ENCODE measurements at places on chromosomes 1 and 21.

- no peak for DNase-seq
These were observed 33.6 kb downstream of the CHML start for GRCh38 chr1:241606544-241606943.

DNA sequence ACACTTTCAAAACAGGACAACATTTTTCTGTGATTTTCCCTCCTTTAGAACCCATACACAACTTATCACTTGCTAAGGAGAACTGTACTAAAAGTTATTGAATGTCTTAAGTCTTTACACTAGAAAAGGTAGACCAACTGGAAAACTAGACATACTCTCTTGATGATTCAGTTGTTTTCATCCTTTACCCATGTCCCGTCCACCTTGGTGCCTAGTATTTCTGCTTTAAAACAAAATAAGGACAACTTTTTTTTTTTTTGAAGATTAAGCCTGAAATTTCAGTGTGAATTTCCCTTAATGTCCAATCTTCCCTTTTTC, 4.5 kb downstream of the CDKN2C start:
- no peak for DNase-seq

DNA sequence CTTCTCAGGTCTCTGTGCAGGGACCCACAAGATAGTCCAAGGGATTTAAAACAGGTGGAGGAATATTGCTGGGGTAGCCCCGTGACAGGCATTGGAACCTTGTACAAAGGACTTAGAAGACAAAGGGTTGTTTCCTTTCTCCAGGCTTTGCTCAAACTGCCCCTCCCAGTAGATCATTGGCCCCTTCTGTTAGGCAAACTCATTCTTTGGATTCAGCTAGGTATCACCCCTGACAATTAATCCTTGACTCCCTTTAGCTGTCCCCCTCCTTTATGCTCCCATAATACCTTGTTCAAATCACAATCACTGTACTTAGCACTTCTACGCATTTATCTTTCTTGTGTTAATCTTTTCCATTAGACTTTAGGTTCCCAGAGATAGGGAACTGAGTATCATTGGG, 360.5 kb downstream of the KCNH1 start:
- no peak for DNase-seq

DNA sequence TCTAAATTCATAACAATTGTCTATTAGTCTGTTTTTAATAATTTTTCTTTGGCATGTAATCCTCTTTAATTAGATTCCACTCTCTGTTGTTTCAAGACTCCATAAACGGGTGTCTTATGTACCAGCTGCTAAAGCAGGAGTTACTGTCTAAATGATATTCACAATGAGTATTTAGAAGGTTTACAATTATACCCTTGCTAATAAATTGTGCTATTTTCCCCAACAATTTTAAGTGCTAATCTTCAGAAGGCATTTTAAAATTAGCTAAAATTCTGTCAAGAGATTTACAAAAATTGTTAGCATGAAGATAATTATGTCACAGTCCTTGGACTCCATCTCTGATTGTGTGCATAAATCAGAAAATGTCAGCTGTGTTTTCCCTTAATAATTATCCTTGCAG, 83.7 kb downstream of the DPYD start:
- no peak for DNase-seq

DNA sequence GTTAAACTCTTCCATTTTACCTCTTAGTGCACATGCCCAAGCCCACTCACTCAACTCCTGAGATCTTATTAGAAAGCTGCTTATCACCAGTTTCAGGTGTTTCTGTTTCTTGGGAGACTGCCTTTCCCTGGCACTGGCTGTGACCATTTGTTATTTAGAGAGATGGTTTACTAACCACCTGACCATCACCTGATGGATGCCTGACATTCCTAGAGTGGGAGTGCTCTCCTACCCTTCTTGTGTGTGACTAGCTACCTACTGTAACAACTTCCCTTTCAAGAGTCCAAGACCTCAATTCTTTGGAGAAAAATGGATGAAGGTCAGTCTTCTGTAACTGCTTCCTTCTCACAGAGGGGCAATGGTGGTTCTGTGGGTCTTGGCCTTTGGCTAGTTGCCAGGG, 755.2 kb upstream of the ADAMTS5 start:
- DNase-seq, result no peak

DNA sequence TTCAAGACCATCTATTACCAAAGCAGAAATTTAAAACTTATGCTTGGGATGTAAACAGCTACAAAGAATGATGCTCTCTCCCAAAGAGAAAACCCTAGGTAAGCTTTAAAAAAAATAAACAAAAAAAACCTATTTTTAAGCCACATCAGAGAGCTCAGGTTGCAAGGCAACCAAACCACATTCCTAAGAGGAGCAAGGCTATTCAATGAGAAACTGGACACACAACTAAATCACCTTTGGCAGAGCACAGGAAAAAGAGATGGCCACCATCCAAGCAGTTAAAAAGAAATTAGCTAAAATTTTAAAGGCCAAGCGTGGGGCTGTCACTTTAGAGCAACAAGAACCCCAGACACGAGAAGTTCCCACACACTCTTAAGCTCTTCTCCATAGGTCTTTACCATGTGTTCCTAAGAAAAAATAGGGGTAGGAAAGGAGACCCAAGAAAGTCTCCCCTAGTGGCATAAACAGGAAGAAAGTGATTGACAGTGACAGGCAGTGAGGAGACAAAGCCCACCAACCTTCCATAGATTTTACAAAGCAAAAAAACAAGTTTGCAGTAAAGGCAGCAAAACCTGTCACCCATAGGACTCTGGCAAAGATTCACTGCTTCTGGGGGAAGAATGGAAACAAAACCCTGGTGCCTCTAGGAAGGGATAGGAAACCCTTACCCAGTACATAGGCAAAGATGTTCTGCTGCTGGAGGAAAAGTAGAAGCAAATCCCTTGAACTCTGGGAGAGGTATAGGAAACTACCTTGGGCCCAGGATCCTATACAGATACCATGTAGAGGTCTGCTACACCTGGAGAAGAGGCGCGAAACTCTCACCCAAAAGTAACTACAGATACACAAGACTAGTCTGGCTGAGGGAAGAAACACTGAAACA, 68.5 kb downstream of the FOXJ3 start:
- no peak for DNase-seq

- DNase-seq, result no peak
These were observed 741.4 kb downstream of the ADGRL2 start for GRCh38 chr1:82542141-82542540.

GRCh38 chr1:119714583-119714982, 2.8 kb downstream of the PHGDH start:
- DNase-seq, result no peak

DNA sequence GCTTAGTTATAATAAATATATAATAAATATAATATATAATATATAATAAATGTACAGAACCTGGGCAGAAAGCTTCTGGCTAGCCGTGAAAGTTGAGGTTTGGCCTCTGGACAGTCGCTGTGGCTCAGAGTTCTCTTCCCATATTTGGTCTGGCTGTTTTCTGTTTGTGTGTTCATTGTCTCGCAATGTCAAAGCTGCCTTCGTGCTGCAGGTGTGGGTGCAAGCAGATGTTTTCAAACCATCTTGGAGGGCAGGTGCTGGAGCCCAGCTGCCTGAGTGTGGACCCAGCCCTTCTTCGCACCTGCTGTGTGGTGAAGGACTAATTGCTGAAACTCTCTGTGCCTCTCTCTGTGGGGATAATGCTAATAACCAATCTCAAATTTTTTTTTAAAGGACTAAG, 3.6 kb upstream of the CSTB start:
- DNase-seq, result no peak

DNA sequence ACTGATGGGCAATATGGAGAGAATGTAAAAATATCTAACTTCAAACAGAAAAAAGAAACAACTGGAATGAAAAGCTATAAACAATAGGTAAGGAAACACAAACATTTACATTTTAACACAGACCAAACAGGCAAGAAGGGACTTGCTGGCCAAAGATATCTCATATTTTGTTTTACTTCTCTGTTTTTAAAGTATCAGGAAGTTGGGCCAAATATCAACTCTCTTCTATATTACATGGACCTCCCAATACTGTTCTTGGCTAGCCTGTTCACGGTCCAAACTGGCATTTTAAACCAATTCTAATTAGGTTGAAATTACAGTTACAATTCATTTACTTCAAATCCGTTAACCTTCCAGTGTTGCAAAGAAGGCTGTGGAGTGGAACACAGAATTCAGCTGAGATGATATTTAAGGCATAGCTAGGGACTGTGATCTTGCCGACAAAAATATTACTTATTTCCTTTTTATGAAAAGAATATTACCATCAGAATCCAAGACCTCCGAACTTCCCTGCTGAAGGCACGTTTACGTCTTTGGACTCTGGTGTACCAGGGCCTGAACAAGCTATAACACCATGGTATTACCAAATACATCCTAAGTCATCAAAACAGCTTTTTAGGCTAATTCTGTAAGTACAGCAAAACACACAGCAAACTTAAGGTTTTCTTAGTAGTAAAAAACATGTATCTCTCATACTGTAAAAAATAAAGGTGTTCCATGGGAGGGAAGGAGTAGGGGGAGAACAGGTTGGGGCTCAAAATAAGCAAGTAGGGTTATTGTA, 165.4 kb downstream of the RUNX1 start:
- no peak for DNase-seq

DNA sequence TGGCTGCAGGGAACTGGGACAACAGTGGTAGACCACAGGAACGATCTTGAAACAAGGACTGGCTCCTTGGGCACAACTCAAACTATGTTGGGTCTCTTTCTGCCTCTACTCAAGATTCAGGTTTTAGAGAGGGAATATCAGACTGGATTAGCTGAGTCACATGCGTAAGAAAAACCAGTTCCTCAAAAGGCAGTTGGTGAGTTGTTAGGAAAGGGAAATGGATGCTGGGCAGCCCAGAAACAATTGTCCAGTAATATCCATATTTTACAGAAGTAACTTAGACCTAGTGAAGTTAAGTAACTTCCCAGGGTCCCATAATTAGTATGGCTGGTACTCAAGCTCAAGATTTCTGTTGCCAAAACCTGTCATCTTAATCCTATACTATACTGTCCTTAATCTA, 27.0 kb upstream of the TMEM39B start:
- DNase-seq, result no peak

DNA sequence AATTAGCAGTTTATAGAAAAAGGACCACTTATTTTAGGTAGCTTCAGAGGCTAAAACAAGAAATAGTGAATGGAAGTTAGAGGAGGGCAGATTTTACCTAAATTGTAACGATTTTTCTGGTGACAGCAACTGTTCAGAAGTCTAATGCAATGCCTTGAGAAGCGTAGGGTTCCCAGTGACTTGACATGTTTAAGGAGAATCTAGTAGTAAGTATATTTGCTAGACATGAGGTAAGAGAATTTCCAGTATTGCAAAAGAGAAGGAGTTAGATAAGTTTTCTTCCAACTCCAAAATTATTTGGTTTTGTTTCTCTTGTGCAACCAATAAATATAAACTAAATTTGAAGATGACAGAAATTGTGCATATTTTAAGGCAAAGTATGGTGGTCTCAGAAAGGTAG, 140.0 kb downstream of the SMYD3 start:
- DNase-seq, result no peak

All from CD4-positive, alpha-beta T cell treated with Interleukin-2 at 100 ng/mL for 4 hours (primary cell).